ENCODE measurements at places on chromosomes 7 and 10.

GRCh38 chr7:51134013-51134441 lies 182.6 kb downstream of the COBL start:
- no peak for DNase-seq

- DNase-seq = no peak
These were observed 72.6 kb upstream of the STEAP1 start for GRCh38 chr7:90081621-90082020.

- DNase-seq = no peak
These were observed 45.4 kb downstream of the TMEM229A start for GRCh38 chr7:123987445-123987844.

GRCh38 chr10:58001159-58001558 lies 266.5 kb downstream of the IPMK start:
- no peak for DNase-seq

GRCh38 chr10:34121125-34121753 lies 693.9 kb downstream of the PARD3 start:
- DNase-seq = no peak

DNA sequence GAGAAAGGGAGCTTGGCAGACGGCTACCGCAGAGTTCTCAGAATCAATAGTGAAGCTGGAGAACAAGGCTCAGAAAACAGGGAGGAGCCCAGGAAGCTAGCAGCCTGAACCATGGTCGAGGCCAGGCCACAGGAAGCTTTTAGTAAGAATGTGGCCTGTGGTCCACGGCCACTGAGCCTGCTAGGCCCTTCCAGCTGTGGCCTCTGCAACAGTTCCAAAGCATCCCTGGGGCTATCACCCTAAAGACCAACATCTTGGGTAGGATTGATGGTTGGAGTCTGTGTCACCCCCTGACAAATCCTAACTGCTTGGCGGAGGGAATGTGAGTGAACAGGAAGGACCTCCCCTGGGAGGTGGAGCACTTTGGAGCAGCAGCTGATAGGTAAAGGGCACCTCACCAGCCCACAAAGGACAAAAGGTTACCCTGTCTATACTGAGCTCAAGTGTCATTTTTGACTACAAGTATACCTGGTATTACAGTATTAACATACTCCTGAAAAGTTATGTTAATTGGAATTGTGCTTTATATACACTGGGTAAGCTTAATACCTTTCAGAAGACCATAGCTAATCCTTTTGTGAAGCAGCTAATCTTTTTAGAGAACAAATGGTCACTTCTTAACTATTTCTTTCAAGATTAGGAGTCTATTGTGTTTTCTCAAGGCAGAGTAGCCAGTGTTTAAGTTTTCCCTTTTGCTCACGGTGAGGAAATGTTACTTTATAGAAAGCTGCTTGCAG lies 18.7 kb downstream of the PTPRE start:
- DNase-seq = no peak

DNA sequence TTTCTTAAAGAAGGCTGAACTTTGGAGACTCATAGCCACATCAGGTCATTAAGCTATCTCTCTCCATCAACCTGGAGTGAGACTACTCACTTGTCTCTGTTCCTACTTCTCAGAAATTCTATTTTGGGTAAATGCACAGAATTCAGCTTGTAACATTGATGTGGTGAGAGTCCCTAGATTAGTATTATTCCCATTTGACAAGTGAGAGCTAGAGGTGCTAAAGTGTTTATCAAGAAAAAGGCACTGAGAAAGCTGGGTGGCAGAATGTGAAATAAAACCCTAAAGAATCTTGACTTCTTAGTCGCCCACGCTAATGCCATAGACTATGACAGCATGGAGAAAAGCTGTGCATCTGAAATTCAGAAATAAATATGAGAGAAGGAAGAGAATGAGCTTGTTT lies 73.4 kb upstream of the PDCD4 start:
- DNase-seq = no peak

DNA sequence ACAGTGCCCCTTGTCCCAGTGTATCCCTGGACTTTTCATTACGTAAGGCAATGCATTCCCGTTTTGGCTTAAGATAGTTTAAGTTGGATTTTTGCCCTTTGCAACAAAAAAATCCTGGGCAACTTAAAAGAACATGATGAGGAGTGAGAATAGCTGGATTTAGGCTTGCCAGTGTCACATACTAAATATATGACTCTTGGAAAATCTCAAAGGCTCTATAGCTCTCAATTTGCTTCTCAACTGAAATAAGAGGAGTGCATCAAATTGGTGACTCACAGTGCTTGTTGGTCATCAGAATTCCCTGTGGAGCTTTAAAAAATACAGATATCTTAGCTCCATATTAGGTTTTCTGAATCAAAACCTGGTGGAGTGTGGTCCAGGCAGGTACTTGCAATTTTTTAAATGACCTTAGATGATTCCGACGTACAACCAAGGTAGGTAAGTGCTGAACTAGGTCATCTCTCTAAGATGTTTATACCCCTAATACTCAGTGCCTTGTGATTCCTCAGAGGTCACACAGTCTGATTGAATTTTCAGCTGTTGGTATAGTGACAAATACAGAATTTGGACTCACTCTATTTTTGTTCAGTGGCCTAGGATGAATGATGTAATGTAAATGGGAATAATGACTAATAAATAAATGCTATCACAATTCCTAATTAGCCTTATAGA lies 33.9 kb upstream of the ORC5 start:
- DNase-seq = no peak

DNA sequence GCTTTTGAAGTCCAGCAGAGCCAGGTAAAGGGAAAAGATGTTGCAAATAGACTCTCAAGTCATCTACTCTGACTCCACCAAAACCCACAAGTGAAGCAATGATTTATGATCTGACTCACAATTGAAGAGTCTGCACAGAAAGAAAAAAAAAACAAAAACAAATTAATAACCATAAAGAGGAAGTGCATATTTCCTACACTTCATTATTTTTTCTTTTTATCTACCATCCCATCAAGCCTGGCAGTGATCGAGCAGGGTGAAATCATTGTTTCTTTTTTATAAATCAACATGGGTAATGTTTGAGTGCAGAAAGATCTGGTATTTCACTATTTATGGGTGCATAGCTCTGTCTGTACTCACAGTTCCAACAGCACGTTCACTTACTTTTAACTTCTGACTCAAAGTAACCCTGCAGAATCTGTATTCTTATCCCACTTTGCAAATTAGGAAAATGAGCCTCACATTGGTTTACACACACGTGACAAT lies 829.0 kb downstream of the TNS3 start:
- no peak for DNase-seq

- no peak for DNase-seq
These were observed 359.5 kb downstream of the PTEN start for GRCh38 chr10:88222881-88223280.

- DNase-seq = no peak
These were observed 78.4 kb upstream of the NEUROD6 start for GRCh38 chr7:31418928-31419327.
